ENCODE measurements at places on chromosomes 16 and 17. TPM values are rescaled to one million over a fixed set of nuclear protein-coding genes. Genes with fewer than 3 reads are reported as not detected.

MYL4 gene
- 0.16 TPM for total RNA-seq

MMP2 gene
- total RNA-seq = 13.8 TPM

RNF222 gene
- not detected for total RNA-seq

KLHL10 gene
- 0.10 TPM for total RNA-seq

ACSM2A gene
- not detected for total RNA-seq

IRX6 gene
- not detected for total RNA-seq

FOXN1 gene
- total RNA-seq = 0.02 TPM

KRT25 gene
- total RNA-seq = not detected

FZD2 gene
- total RNA-seq = 37.4 TPM

GPR139 gene
- not detected for total RNA-seq

ITFG1 gene
- 44.9 TPM for total RNA-seq

SMIM36 gene
- not detected for total RNA-seq

STH gene
- total RNA-seq = not detected

BEAN1 gene
- total RNA-seq = 4.4 TPM

DUSP14 gene
- 51.3 TPM for total RNA-seq

GNAO1 gene
- 0.62 TPM for total RNA-seq

KCNAB3 gene
- total RNA-seq = 2.4 TPM

SLFN12L gene
- not detected for total RNA-seq

CACNG4 gene
- 9.2 TPM for total RNA-seq

CYB5D1 gene
- 23.1 TPM for total RNA-seq

GUCY2D gene
- total RNA-seq = not detected

RAB11FIP4 gene
- 1.7 TPM for total RNA-seq

KRT38 gene
- total RNA-seq = not detected

BLMH gene
- total RNA-seq = 52.0 TPM

TMEM114 gene
- total RNA-seq = not detected

GPR142 gene
- not detected for total RNA-seq

CES3 gene
- 1.7 TPM for total RNA-seq

RDM1 gene
- total RNA-seq = 2.4 TPM

FGF11 gene
- 1.2 TPM for total RNA-seq

RAB37 gene
- total RNA-seq = 1.2 TPM

SCNN1B gene
- 0.30 TPM for total RNA-seq

CD300H gene
- total RNA-seq = not detected

ST6GALNAC1 gene
- total RNA-seq = 0.34 TPM

FNDC8 gene
- not detected for total RNA-seq
